Activated CD8-positive, alpha-beta memory T cell treated with anti-CD3 and anti-CD28 coated beads for 1 hour (primary cell): ENCODE measurements at places on chromosomes 6 and 20.

DNA sequence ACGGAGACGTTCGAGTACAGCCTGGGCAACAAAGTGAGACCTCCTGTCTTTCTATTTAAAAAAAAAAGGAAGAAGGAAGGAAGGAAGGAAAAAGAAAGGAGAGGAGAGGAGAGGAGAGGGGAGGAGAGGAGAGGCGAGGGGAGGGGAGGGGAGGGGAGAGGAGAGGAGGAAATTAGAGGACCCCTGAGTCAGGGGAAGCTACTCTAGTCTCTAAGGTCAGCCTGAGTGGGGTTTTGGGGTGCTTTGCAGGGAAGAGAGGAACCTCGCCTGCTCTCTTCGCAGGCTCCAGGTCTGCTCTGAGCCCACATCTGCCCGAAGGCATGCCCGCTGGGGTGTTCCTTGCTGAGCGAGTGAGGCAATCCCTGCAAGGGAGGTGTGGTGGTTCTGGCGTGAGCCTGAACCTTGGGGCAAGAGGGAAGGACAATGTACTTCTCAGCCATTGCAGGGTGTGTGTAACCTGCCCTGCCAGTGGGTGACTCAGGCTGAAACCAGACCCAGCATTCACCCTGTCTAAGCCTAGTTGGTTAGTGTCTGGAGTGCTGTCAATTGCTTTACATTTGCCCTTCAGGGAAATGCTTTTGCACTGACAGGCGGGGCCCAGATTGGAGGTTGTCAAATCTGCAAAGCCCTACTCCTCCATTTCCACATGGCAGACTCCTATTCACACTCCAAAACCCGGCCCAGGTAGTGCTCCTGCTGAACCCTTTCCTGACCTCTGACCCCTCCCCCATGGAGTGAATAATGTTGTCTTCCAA lies 15.3 kb upstream of the MMP9 start:
- no peak for DNase-seq

DNA sequence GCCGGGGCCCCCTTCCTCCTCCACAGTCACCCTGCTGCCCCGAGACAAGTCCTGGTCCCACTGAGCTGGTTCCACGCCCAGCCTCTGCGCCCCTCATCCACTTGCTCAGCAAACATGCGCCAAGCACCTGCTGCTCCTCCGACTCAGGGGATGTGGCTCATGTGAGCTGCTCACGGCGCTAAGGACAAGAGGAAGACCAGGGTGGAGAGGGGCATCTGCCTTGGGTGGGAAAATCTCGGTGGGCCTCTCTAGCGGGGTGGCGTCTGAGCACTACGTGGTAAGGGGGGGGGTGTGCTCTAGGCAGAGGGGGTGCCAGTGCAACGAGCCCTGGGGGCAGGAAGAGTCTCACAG lies 4.5 kb downstream of the LAMA5 start:
- no peak for DNase-seq

- peak; percentile 45 for DNase-seq
These were observed at the start of gene ACTL10 for GRCh38 chr20:33666293-33667244. Gene ACTL10 (plus strand): TSS chr20:33666943. CDS start chr20:33667498, 555 bp downstream.

DNA sequence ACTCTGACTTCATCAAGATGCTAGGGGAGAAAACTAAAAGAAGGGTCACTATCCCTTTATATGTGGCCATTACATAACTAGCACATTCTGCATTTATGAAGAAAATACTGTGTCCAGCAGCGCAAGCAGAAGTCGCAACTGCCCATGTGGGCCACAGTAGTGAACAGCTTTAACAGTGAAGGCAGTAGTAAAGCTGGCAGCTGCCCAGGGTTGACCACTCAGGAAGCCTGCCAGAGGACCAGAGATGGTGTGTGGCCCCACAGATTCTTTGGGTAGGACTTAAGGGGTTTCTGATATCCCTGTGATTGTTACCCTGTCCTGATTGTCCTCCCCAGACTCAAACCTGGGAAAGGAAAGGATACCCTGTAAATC lies 88.3 kb upstream of the NT5E start:
- DNase-seq: no peak

DNA sequence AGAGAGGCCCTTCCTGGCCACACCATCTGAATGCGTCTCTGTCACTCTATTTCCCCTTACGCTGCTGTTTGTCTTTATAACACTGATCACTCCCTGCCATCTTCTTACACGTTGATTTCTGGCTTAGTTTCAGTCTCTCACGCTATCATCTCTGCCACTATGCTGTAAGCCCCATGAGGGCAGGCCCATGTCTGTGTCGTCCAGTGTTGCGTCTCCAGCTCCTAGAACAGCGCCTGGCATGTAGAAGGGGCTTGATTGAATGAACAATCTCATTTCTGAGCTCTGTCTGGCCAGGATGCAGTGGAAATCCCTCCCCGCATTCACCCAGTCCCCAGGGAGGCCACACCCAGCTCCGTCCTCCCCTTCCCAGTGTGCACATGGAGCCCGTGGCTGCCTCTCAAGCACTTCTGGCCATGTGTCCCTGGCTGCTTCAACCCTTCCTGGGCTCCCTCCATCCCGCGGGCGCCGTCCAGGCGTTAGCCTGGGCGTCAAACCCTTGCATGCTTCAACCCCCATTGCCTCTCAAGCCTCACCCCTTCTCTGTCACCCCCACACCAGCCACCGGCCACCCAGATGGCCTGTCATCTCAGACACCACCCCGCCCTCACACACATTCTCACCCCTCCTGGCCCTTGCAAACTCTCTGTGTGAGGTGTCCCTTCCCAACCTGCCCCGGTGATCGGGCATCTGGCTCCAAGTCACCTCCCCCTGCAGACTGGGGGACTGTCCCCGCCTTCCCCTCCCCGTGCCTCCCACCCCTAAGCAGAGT lies 71.1 kb downstream of the SRC start:
- DNase-seq: no peak

- DNase-seq: no peak
These were observed at the start of gene TIAM2 for GRCh38 chr6:154995254-154996015. Gene TIAM2 (plus strand): TSS chr6:154995315. CDS start chr6:155129224, 133,909 bp downstream.

DNA sequence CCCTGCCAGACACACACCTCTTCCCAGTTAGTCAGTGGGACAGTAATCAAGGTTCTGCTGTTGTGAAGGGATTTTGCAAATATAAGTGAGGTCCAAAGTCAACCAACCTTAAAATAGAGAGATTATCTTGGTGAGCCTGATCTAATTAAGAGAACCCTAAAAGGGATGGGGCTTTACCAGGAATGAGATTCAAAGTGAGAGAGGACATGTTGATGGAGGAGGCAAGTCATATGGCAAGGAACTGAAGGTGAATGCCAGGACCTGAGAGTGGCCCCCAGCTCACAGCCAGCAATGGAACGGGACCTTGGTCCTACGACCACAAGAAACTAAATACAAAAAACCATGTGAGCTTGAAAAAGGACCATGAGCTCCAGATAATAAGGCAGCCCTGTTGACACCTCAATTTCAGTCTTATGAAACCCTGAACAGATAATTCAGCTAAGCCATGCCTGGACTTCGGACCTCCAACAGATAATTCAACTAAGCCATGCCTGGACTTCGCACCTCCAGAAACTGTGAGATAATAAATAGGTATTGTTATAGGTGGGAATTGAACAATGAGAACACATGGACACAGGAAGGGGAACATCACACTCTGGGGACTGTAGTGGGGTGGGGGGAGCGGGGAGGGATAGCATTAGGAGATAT lies 253.4 kb downstream of the GMPR start:
- DNase-seq: no peak

DNA sequence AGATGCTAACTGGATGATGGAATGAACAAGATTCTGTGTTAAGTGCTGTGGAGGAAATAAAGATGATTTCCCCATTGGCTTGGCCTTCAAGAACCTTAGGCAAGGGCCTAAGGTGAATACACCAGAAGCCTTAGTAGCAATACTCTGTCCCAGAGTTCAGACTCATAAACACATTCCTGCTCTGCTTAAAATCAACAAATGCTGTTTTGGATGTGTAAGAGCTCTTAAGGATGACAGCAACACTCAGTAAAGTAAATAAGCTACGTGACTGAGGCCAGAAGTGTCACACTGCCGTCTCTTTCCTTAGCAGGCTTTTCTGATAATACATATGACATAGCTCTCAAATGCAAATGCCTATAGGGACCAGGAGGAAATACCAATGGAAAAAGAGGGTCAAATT lies 90.6 kb downstream of the EYA2 start:
- no peak for DNase-seq
